NCI-H1694 (cell line): ENCODE measurements at places on chromosomes 2 and 18.

DNA sequence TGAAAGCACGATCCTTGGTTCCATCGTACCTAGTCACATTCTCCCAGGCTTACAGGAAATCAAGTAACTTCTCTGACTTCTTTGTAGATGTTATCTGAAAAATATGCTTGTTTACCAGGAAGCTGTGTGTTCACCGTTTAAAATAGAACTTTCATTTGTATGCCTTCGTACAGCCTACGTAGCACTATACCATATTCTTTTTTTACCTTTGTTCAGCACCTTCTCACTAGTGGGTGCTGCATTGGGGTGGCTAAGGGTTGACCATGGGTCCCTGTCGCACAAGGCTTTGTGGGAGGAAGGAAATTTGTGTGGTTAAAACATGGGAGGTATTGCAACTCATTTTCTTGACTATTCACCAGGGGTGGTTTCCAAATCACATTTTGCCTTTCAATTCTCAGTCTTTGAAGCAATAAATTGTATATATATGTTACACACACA, 16.6 kb downstream of the MALT1 start:
- DNase-seq: no peak

DNA sequence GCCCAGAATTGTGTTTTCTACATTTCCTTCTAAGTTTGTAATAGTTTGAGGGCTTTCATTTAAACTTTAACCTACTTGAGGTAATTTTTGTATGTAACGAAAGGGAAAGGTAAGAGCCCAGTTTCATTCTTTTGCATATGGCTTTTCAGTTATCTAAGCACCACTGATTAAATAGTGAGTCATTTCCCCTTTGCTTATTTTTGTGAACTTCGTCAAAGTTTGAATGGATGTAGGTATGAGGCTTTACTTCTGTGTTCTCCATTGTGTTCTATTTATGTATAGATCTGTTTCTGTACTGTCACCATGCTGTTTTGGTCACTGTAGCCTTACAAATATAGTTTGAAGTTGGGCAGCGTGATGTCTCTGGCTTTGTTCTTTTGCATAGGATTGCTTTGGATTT, 944.8 kb upstream of the CNTNAP5 start:
- no peak for DNase-seq

DNA sequence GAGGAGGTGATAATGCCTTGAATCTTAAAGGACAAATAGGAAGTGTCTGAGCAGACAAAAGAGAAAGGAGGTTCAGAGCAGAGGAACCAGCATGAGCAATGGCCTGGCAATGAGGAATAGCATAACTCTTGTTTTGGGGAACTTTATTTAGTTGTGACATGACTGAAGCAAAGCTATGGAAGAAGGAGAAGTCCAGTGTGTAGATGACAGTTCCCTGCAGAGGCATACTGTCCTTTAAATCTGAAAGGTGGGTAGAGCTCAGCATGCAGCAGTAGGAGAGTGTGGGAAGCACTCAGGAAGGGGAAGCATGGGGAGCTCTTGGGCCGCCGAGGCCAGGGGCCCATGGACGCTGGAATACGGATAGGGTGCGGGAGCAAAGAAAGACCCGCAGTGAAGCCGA, 173.8 kb downstream of the SEPTIN10 start:
- no peak for DNase-seq

GRCh38 chr2:5915881-5916310, 223.7 kb downstream of the SOX11 start:
- peak; percentile 64 for DNase-seq

GRCh38 chr18:69647702-69648101, 247.0 kb downstream of the DOK6 start:
- DNase-seq: no peak

DNA sequence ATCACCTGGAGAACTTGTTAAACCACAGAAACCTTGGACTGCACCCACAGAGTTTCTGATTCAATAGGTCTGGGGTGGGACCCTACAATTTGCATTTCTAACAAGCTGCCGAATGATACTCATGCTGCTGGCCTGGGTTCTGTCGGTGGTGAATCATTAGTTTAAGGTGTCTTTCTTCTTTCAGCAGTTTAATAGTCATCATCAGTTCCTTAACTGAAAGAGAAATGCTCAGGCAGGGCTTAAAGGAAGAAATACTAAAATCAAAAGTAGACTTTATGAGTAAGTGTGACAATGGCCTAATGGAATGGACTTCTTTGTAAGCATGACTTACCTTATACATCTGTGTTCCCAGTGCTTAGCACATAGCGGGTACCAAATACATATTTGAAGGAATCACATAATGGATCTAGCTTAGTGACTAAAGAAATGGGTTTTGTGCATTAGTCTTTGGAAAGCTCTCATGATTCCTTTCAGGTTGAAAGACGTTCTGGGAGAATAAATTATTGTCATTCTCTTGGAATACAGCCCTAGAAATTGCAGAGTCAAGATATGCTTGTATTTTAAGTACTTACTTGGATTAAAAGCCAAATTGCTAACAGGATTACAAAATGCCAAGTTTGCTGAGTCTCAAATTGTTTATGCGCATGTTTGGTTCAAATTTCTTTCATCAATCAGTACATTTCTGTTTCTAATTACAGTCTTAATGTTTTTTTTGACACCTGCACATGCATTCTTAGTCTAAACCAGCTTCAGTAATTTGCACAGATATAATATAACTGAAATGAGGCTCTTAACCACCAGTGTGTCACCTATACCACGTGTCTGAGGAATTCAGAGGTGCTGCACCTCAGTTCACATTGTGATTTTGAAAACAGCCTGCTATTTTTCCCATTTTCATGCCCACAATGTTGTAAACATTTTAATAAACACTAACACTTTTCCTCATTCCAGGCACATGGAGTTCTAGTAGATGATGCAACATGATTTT, 220.3 kb upstream of the NRP2 start:
- DNase-seq: no peak

DNA sequence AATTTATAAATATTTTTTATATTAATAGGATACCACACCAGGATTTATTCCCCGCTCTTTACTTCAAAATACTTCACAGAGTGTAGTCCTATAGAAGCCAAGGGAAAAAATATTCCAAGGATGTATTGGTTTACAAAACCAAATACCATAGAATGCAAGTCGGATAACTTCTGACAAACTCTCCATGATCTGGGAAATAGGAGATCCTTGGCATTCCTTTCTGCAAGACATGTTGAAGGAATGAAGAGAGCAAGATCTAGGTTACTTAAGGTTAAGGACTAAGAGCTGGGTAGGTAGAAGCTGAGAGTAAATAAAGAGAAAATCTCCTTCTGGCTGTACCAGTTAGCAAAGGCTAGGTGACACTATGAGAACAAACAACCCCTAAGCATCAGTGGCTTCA, 141.2 kb downstream of the LRATD1 start:
- no peak for DNase-seq

- no peak for DNase-seq
These were observed 80.9 kb upstream of the SMAD7 start for GRCh38 chr18:49031511-49032188.

GRCh38 chr2:114294741-114295140, 147.7 kb upstream of the DPP10 start:
- no peak for DNase-seq

GRCh38 chr2:223414646-223415045, 187.5 kb downstream of the SCG2 start:
- DNase-seq: no peak

DNA sequence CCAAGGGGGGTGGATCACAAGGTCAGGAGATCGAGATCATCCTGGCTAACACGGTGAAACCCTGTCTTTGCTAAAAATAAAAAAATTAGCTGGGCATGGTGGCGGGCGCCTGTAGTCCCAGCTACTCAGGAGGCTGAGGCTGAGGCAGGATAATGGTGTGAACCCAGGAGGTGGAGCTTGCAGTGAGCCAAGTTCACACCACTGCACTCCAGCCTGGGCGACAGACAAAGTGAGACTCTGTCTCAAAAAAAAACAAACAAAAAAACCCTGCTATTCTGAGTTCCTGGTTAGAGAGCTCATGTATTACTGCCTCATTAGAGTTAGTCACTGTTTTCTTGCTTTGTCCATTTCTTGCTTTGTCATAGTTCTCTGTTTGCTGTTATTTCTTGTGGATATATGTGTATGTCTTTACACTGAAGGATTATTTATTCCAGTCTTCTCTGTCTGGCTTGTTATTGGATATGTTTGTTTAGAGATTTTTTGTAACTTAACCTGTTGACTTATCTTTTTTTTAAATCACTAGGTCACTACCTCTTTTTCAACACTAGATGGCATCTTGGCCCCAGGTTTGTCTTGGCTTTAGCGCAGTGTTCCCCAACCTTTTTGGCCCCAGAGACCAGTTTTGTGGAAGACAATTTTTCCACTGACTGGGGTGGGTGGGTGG, 17.0 kb downstream of the TTLL4 start:
- no peak for DNase-seq

DNA sequence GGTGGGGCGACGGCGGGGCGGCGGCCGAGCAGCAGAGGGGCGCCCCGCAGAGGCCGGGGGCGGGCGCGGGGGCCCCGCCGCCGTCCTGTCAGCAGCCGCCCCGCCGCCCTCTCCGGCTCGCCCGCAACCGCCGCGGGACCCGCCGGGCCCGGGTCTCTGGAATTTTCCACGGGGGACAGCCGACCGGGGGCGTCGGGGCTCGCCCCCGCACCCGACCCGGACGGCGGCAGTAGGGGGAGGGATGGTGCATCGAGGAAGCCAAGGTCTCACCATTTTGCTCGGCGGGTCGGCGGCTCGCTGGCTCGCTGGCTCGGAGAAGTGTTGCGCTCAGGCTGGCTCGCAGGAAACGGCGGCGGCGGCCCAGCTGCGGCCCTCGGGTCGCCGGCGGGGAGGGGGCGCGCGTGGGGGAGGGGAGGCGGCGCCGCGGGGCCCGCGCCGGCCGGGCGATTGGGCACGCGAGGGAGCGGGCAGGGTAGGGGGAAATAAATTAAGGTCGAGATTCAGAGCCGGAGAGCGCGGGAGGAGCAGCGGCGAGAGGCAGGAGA, 405 bp downstream of the PPP3R1 start:
- DNase-seq: no peak

GRCh38 chr2:10190737-10191532, 68.4 kb downstream of the RRM2 start:
- no peak for DNase-seq

DNA sequence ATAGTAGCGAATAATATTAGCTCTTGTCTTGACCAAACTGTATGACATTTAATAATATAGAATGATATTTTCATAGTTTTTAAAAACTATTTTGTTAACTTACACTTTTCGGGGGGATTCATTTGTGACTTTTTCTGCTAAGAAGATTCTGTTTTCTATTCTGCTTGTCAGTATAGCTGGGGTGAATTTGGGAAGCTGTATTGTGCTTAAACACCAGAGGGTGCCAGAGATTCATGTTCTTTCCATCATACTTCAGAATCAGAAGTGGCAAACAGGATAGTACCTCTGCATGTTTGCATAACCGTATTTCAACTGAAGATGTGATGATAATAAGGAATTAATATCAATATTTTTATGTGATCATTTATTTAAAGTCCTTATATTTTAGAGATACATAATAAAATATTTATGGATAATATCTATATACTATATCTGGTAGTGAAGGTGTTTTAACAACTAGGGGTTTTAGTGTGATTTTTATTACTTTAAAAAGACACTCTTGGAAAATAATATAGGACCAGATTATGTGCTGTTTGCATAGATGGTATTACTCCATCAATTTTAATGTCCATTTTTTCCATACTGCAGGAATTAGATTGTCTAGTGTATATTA, 81.0 kb downstream of the TAF4B start:
- DNase-seq: peak; percentile 46

DNA sequence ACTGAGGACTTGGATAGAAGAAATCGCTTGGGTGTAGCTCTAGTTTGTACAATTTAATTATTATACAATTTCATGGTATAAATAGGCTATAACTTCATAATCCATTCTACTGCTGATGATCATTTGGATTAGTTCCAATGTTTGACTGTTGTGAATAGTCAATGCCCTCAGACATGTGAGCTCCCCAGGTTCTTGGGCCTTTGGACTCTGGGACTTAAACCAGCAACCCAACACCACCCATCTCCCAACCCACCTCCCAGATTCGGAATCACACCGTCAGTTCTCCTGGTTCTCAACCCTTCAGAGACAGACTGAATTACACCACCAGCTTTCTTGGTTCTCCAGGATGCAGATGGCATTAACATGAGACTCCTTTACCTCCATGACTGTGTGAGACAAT, 84.6 kb upstream of the DNMT3A start:
- no peak for DNase-seq

DNA sequence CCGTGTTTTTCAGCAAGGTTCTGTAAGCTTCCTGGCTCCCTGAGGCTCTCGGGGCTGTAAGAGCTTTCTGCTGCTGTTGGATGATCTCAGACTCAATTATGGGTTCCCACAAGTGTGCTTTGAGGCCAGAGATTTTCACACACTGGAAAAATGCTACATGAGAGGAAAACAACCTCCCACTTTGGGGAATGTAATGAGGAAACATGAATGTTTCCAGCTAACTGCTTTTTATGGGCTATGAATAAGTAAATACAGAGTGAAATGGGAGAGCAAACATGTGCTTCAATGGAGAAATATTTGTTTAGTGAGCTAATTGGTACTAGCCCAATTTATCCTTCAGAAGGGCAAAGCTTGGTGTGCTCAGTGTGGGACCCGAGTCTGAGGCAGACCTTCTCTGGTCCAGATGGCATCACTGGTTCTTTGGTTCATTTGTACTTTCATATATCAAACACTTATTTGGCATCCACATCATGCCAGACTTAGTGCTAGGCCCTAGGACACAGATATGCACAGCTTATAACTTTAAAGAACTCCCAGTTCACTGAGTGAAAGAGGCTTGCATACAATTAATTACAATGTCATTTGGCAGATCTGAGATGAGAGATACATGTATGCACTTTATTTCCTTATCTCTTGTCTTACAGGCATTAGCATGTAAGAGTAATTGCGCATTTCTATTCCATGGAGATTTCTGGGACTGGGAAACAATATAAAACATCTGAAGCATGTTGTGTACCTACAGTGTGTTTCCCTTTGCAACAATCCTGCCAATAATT, 248.8 kb downstream of the RDH14 start:
- DNase-seq: peak; percentile 94
